ENCODE measurements at places on chromosomes 1 and 21.

DNA sequence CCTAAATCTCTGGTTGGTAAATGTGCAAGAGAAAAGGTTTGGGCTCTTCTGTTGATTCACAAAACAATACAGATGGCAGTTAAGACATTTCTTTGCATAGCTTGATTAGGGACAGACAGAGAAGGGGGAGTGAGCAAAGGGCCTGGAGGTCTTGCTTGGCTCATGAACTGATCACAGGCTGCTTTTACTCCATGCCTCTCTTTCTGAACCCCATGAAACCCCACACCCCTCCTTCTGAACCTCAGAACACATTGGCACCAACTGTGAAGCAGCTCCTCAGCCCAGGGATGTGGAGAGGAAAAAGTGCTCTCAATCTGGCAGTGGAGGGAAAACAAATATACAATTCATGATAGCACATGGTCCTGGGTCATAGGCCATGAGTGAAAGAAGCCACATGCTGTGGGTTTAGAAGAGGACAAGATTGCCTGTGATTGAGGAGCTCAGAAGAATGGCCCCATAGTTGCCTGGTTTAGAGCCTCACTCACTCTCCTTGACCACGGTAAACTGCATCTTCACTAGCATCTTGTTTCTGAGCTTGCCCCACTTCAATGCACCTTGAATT, 111.6 kb upstream of the GADD45A start:
- DNase-seq: no peak

DNA sequence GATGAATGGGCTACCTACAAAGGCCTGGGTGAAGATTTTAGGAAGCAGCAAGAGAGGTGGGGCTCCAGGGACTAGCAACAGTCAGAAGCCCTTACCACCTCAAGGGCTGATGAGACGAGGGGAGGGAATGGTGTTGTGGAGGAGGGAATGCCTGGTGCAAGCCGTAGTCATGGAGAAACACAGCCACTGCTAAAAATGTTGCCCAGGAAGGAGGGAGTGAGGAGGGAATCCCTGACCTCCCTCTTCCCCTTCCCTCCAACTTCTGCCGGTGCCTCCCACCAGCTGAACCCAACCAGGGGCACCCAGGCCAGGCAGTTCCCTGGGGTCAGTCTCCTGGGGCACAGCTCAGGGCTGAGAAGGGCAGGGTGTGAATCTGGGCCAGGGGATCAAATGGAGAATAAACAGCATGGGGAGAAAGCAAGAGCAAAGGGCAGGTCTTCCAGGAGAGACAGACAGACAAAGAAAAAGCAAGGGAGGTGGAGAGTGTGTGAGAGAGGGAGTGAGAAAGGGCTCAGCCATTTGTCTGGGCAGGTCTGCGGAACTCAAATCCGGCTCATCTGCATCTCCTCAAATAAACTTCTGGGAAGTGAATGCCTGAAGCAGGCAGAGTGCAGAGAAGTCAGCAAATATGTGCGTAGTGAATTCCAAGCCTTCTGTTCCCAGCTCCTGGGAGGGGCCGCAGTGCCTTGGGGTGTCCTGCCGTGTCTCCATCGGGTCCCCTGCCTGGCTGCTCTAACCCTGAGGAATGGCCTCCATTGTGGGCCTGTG, 27.1 kb upstream of the POU3F1 start:
- DNase-seq: no peak

GRCh38 chr1:12336413-12336812, 106.6 kb downstream of the VPS13D start:
- no peak for DNase-seq

DNA sequence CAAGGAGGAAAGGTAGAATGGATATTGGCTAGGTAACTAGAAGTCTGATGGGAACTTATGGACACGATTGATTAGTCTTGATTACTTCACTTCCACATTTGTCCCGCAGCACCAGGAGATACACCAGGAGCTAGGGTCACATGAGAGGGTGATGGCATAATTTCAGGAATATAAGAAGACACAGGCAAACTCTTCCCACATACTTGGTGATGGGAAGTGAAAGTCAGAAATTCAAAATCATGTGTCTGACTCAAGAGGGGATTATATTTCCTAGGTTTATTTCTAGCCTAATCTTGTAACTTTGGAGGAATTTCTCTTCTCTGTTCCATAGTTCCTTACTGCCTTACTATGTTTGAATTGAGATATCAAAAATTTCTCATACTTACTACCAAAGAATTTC, 185.0 kb downstream of the PBX1 start:
- no peak for DNase-seq

- DNase-seq: peak; percentile 20
Measured at GRCh38 chr1:16721871-16722641, 18.3 kb upstream of the RNU1-4 start.

GRCh38 chr1:53431805-53432565, 27.2 kb upstream of the DMRTB1 start:
- peak; percentile 12 for DNase-seq

DNA sequence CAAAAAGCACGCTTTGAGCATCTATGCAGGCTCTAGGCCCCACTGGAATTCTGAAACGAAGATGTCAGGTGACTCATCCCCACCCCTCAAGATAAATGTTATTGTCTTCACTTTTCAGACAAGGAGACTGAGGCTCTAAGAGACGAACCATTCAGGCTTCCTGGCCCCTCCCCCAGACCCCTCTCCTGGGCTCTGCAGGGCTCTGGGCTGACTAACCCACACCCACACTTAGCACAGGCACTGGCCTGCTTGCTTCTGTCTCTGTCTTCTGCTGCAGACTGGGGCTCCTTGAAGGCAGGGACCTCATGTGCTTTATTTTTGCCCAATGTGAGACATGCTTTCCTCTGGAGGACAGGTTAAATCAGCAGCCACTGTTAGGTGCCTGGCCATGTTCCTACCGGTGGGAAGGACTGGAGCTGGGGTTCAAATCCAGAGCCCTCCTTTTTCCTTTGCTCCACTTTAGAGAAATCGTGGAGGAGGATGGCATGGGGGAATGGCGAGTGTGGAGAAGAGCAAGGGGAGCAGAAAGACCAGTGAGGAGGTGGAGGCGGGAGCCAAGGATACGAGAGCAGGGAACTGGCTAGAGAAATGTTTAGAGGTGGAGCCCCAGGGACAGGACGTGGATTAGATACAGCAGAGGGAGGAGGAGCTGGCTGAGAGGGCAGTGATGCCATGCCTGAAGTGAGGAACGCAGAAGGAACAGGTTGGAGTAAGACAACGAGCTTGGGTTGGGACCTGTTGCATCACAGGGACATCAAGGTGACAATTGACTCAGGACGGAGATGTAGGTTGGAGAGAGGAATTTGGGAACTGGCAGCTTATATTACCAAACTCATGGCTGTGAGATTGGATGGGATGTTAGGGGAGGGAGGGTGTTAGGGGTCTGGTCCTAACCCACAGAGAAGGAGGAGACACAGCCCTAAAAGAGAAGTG, 1.7 kb downstream of the TMEM125 start:
- DNase-seq: no peak

DNA sequence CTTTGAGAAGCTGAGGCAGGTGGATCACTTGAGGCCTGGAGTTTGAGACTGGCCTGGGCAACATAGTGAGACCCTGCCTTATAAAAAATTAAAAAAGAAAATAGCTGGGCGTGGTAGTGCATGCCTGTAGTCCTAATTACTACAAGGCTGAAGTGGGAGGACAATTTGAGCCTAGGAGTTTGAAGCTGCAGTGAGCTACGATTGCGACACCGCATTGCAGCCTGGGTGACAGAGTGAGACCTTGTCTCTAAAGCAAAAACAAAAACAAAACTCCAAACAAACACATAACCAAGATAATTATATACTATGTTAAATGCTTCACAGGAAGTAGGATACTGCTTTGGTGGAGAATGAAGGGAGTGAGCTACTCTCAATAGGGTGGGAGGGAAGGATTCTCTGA, 5.4 kb upstream of the PAFAH2 start:
- DNase-seq: no peak

GRCh38 chr1:45510972-45511527, 10.6 kb downstream of the PRDX1 start:
- no peak for DNase-seq

GRCh38 chr1:2199042-2199810, 4.7 kb upstream of the FAAP20 start:
- peak; percentile 81 for DNase-seq

Data from CD4-positive, alpha-beta memory T cell (primary cell).